ENCODE measurements at places on chromosomes 13 and 19.

DNA sequence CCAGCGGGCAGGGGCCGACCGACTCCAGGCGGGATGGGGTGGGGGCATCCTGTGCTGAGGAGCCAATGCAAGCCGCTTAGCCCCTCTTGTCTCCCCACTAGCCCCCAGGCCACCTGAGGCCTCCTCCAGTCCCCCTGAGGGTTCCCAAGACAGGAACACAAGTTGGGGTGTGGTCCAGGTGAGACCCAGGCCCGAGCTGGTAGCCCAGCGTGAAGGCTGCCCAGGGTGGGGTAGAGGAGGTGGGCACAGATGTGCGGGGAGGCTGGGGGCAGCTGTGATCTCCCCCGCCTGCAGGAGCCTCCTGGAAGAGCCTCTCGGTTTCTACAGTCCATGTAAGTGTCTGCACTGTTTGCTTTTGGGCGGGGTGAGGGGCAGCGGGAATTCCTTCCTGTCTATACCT lies 10.4 kb downstream of the TLE6 start:
- DNase-seq, result no peak

DNA sequence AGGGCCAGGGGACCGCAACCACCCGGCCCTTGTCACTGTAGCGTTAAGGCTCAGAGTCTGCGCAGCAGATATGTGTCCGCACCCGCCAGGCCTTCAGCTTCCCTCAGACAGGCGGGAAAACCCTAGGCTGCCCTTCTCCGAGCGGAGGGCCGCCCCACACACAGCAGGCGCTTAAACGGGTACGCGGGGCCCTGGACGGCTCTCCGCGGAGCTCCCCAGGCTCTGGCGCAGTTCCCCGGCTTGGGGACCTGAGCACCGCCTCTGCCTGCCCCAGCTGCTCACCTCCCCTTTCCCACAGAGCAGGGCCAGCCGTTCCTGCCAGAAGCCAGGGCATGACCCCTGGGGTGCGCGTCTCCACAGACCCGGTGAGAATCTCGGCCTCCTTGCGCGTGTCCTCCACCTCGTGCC lies 593 bp downstream of the ZNF135 start:
- DNase-seq, result no peak

- no peak for DNase-seq
Observed at GRCh38 chr13:30882996-30883766, 22.9 kb upstream of the MEDAG start.

DNA sequence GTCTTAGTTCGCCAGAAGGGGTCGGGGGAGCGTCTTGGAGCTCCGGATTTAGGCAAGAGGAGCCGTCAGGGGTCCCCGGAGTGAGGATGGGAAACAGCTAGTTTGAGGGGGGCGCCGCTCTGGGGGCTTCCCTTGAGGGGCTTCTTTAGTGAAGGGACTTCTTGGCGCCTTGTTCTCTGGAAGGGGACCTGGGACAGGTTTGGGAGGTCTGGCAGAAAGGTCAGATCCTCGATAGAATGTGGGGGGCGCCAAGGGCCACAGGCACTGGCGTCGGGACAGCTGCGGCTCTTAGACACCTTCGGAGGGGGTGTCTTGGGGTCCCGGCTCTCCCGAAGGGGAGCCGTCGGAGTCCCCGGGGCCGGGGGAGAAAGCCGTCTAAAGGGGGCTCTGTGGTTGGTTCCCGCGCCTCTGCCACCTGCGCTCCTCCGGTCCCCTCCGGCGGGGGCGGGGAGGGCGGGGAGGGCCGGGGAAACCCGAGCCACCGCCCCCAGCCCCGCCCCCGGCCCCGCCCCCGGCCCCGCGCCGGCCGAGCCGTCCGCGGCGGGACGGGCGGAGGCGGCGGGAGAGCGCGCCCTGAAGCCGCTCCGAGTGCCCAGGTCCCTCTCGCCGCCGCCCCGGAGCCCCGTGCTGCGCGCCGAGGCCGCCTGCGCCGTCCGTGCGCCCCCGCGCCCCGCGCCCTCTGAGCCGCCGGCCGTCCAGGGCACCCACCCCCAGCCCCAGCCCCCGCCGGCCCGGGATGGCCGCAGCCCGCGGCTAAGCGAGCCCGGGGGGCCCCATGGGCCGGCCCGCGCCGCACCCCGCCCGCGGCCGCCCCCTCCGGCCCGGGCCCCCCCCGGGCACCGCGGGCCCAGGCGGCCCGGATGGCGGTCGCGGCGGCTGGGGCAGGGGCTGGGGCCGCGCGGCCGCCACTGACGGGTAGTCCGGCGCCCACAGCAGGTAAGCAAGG lies at the start of gene NRTN:
Gene NRTN, plus strand, starts transcription at position 552 of the 946 bp plus-strand sequence. CDS start 19,099 bp downstream, outside the sequence.
- DNase-seq, result no peak

DNA sequence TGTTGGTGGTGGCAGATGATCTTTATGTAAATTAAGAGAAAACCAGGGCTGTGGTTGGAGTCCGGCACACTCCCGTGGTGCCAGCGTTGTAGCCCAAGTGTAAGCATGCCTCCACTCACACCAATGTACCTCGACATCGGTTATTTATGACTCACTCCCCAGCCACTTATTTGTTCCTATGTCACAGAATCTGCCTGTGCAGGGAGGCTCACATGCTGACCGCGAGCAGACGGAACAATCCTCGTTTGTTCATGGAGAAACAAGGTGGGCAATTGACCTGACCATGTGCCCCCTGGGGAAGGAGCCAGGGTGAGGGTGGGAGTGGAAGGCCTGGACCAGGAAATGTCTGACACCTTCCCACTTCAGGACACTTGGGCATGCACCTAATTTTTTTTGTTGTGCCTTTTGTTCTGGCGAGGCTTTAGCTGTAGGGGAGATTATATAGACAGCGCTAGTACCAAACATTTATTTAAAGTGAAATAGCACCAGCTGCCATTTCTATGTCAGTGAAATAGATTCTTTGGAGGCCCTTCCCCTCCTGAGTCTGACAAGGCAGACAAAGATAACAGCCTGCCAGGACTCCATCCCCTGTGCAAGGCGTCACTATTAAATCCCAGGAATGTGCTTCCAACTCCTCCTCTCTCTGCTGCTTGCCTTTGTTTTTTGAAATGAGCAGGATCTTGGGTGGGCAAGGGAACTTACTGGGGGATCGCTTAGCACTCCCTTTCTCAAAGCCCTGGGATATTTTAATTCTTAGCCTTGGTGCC lies 394.2 kb downstream of the FGF9 start:
- no peak for DNase-seq
